Breast epithelium (tissue), 4 donors: ENCODE measurements at places on chromosomes 6 and 20.

- no peaks in the 10 kb centered on the region for H3K27me3 ChIP-seq
- H3K27ac ChIP-seq: no peak overlapping the region
- H3K4me3 ChIP-seq: no peak overlapping the region
- H3K36me3 ChIP-seq: no peaks in the 10 kb centered on the region
- no peaks in the 10 kb centered on the region for H3K4me1 ChIP-seq
Measured at GRCh38 chr20:56422076-56422823, 10.2 kb downstream of the CASS4 start.

GRCh38 chr20:23371496-23371895 is 9.5 kb downstream of the GZF1 start:
- no peaks in the 10 kb centered on the region for H3K27me3 ChIP-seq
- H3K4me3 ChIP-seq: no peak overlapping the region
- H3K27ac ChIP-seq: no peak overlapping the region
- H3K4me1 ChIP-seq: no peaks in the 10 kb centered on the region

DNA sequence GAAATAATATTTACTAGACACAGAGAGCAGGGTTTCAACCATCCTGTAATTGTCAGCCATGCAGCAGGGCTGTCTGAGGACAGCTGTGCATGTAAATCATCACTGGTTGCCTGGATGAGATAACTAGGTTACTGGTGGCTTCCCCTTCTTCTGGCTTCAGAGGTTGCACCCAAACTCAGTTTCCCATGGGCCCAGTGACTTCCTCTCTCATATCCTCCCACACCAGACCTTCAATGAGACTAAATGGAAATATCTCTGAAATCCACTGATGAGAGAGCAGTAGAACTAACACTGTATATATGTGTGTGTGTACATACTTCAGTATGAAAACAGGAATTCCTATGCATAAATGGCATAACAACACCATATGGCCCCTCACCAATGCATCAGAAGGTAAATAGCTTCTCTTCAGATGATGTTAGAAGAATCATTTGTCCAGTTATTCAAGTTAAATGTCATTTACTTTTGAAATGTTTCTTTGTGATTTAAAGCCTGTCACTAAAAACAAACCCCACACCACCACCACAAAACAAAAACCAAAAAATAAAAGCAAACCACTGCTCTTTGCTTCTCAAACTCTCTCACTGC is 51.0 kb upstream of the IL20RA start:
- H3K4me3 ChIP-seq: no peak overlapping the region
- no peak overlapping the region for H3K27ac ChIP-seq
- H3K27me3 ChIP-seq: no peaks in the 10 kb centered on the region
- no peaks in the 10 kb centered on the region for H3K36me3 ChIP-seq
- DNase-seq: no peak
- no peaks in the 10 kb centered on the region for H3K4me1 ChIP-seq

GRCh38 chr6:151260205-151260604 is 20.4 kb downstream of the AKAP12 start:
- no peaks in the 10 kb centered on the region for H3K36me3 ChIP-seq
- H3K4me3 ChIP-seq: no peak overlapping the region
- H3K4me1 ChIP-seq: no peaks in the 10 kb centered on the region
- H3K27me3 ChIP-seq: no peaks in the 10 kb centered on the region
- H3K27ac ChIP-seq: no peak overlapping the region

DNA sequence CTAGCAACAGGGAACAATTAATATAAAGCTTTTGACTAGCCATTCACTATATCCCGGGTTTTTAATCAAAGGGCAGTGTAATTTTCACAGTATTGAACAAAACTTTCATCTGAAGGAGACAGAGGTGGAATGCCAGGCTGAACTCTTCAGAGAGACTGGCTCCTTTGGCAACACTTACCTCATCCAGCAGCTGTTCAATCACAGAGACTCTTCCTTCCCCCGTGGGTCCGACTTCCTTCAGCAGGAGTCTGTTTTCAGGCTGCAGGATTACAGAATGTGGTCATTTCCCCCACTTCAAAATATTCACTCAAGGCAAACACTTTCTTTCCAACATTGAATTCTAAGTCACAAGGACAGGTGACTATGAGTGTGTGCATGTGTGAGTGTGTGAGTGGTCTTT is 76.6 kb downstream of the DZANK1 start:
- no peak overlapping the region for H3K4me3 ChIP-seq
- DNase-seq: no peak
- H3K27ac ChIP-seq: no peak overlapping the region

DNA sequence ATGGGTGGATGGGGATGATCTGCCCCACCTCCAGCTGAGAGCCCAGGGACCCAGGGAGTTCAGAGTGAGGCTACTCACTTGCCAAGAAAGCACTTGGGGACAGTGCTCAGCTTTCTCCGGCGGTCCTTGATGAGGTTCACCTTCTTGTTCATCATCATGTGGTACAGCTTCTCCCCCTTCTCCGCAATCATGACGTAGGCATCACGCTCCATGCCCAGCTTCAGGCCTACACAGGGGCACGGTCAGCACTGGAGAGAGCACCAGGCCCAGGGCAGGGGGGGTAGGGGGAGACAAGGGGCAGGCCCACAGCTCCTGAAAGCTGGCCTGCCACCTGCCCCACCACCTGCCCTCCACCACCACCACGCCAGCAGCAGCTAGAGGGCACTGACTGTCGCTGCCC is 139.2 kb downstream of the PREX1 start:
- H3K4me3 ChIP-seq: no peak overlapping the region
- peaks cover 6% of the 10 kb centered on the region for H3K4me1 ChIP-seq
- no peak for DNase-seq
- no peak overlapping the region for H3K27ac ChIP-seq

- peak overlapping the region; percentile 74 for H3K27ac ChIP-seq
- no peak for DNase-seq
- H3K27me3 ChIP-seq: no peaks in the 10 kb centered on the region
- no peak overlapping the region for H3K4me3 ChIP-seq
Measured at GRCh38 chr6:13812359-13812642, 2.1 kb downstream of the MCUR1 start.

GRCh38 chr6:143457563-143458359 is 7.2 kb downstream of the PEX3 start:
- peaks cover 5% of the 10 kb centered on the region for H3K36me3 ChIP-seq
- no peak for DNase-seq
- H3K4me1 ChIP-seq: no peaks in the 10 kb centered on the region
- no peak overlapping the region for H3K4me3 ChIP-seq
